ENCODE measurements at places on chromosomes 3 and 15.
A peak's percentile ranks its signal among the peaks of the same experiment; 100 is the strongest.

GRCh38 chr15:36756707-36757106 lies 177.3 kb downstream of the CDIN1 start:
- DNase-seq: no peak

GRCh38 chr3:151407928-151408327 lies 23.4 kb upstream of the P2RY12 start:
- no peak for DNase-seq

DNA sequence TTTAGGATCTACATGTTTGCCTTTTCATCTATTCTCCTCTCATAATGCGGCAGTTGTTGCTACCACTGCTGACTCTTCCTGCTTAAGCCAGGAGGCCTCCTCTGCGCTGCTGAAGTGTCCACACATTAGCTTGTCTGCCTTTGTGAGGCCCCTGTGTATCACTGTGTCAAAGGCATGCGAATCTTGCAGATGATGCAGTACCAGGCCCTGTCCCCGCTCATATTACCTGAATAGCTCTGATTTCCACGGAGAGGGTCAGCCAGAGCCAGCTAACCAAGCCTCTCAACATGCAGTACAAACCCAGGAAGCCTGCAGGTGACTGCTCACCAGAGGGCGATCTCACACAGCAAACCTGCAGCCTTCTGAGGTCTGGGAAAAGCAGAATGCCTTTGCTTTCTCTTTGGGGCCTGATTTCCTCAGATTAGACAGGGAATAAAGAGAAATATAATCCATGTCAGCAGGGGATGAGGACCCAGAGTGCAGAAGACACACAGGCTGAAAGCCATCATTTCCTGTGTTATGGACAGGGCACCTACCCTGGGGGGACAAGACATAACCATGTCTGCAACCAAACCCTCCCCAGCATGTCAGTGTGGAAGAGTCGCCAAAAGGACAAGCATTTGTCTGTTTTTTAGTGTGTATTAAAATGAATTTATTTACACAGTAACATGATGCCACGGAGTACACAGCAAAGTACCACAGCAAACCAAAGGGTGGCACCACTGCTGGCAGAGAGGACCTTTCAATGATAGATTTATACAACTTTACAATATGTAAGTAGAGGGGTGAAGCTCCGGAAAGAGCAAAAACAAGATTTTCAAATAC lies 36.8 kb upstream of the TSPAN3 start:
- peak; percentile 9 for DNase-seq

GRCh38 chr3:51786267-51786666 lies 7.2 kb upstream of the IQCF6 start:
- DNase-seq: no peak

- peak; percentile 39 for DNase-seq
Observed at GRCh38 chr15:79184465-79184892, 93.9 kb upstream of the RASGRF1 start.

DNA sequence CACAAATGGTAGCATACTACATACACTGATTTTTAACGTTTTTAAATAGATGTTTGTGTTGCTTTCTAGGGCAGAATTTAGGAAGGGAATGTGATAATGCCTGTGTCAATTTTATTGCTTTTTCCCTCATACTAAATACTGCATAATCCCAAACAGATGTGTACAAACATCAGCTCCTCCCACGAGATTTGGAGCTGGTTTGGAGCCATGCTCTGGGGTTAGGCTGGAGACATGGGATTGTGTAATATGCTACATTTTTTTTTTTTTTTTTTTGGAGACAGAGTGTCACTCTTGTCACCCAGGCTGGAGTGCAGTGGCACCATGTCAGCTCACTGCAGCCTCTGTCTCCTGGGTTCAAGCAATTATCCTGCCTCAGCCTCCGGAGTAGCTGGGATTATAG lies 80.1 kb downstream of the EBLN2 start:
- DNase-seq: no peak

DNA sequence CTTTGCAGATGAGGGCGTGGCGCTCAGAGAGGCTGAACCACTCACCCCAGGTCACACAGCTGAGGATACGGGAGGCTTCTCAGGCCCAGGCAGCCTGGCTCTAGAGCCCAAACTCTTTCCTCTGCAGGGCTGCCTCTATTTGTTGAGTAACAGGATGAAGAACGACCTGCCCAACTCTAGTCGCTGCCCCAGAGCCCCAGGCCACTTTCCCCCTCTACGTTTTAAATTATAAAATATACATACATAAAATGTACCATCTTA lies 19.2 kb upstream of the ZXDC start:
- DNase-seq: no peak

DNA sequence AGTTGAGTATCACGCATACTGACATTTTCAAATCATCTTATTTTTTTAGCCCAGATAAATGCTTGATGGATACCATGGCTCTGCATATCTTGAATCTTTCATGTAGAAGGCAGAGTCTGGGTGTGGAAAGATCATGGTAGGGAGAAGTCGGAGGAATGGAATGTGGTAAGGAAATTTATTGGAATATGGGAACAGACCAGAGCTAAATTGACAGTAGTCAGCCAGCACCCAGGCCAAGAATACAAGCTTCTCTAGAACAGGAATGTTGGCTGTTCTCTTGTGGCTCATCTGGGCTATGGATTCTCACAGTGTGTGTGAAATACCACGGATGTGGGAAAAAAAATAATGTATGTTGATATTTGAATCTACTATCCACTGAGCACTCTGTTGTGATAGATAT lies 305.7 kb upstream of the COL8A1 start:
- DNase-seq: no peak

DNA sequence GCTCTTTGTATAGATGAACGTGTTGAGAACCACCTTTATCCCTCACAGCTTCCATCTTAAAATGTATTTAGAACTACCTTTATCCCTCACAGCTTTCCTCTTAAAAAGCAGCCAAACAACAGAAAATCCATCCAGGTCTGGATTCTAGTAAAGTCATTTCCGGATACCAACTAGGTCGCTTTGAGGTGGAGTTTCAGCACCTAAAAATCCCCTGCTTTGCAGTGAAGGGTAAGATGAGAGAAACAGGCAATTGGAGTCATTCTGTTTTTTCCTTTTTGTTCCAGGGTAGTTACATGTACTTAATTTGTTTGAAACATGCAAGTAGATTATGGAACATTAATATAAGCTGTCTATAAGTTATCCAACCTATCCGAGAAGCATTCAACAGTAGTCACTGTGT lies 192.0 kb downstream of the UBE2E2 start:
- no peak for DNase-seq

DNA sequence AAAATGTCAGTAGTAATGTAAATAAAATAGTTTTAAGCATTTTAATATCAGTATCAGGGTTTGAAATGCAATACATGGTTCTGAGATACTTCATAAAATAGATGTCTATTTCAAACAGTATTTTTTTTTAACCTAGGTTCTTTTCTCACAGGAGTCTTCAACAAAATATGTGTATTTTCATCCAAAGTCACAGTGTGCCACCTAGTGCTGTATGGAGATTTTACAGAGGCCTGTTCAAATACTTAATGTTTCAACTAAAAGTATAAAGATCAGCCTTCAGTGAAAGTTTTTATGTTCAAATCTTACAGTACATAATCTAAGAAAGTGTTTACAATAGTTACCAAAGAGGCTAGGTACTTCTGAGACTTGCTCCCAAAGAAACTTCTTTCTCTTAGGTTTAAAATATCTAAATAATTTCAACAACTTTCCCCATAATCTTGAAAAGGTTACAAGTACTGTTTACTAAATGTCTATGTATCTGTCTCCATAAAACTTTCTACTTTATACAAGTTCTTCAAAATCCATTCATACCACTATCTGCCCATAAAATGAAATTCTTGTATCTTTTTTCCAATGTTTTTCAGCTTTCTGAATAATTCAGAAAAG lies 38.3 kb downstream of the SCAPER start:
- DNase-seq: no peak

DNA sequence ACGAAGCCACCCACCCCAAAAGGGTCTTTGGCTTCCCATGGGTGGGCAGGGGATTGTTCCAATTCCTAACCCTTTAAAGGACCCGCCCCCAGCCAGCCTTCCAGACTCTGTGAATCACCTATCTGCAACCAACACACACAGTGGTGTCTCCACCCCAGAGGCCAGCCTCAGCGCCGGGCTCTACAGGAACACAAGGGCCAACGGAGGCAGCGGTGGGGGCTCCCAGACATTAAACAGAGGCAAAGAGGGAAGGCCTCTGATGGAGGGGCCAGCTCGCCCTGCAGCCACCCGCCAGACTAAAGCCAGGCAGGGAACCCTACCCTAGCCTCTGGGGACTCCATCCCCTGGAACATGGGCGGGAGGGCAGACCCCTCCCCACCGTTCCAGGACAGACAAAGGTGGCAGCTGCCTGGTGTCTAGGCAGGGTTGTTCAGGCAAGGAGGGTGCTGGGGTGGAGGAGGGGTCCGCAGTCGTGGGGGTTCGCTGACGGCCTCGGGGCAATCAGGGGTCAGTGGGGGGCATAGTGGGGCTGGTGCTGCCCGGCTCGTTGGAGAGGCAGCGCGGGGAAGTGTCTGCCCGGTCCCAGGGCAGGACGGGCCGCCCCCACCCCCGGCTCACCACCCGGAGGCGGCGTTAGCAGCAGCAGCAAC lies 448 bp downstream of the SHISA5 start:
- no peak for DNase-seq

- DNase-seq: no peak
Observed at GRCh38 chr15:98745650-98746374, 97.5 kb downstream of the IGF1R start.

- no peak for DNase-seq
Observed at GRCh38 chr3:30625541-30626438, 19.4 kb downstream of the TGFBR2 start.

DNA sequence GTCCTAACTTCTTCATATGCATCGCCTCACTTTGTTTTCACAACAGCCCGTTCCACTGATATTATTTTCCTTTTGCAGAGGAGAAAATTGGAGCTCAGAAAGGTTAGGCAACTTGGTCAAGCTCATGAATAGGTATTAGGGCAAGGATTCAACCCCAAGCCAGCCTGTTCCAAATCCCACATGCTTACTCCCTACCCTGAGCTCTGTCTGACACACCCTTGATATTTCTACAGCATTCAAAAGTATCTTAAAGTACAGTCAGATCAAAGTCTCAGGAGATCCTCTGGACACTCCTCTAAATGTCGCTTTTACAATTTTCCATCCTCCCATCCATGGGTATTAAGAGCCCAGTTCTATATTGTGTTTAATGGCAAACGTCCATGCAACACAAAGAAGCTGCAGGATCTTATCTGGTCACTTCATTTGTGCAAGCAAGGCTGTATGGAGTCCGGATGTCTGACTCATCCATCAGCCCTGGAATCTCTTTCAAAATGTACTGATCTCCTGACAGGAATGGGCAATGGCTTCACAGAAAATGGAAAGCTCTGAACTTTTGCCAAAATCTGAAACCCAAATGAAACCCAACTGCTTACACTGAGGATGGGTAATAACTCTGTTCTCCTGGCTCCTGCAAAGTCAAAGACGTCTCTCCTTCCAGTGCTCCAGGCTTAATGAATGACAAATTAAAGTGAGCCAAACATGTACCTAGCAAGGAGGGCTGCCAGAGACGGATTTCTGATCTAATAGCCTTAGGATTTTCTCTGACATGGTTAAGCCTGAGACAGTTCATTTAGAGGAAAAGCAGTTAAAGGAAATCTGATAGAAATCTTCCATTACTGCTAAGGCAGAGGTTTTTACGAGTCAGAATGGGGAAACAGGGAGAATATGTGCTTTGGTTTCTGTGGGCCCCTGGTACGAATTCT lies 230.9 kb upstream of the RORA start:
- no peak for DNase-seq

DNA sequence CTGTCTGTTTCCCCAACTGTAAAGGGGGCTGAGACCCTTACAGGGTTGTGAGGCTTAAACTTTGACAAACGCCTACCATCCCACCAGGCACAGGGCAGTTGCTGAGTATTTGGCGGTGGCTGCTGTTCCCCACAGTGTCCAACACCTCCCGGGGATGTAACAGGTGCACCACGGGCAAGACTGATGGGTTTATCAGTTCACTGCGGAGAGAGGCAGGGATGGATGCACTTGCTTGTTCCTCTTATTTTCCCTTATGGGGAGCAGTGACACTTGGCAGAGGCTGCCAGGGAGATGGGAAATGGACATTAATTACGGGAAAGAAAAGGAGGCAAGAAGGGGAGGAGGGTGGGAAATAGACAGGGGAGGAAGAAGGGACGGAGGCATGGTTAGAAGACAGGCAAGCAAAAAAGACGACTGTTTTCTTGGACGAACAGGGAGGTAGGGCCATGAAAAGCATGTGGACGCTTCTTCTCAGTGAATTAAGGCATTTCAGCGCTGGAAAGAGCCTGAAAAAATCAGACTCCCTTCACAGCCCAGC lies 16.6 kb upstream of the ADIPOQ start:
- DNase-seq: no peak

DNA sequence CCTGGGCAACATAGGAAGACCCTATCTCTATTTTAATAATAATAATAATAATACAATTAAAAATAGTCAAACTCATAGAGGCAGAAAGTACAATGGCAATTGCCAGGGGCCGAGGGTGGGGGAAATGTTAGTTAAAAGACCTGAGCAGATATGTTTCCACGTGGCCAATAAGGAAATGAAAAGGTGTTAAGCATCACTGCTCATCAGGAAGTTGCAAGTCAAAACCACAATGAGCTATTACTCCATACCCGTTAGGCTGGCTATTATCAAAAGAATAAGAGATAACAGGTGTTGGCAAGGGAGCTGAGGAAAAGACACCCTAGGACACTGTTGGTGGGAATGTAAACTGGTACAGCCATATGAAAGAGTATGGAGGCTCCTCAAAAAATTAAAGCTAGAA lies 60.4 kb upstream of the PRSS50 start:
- no peak for DNase-seq

DNA sequence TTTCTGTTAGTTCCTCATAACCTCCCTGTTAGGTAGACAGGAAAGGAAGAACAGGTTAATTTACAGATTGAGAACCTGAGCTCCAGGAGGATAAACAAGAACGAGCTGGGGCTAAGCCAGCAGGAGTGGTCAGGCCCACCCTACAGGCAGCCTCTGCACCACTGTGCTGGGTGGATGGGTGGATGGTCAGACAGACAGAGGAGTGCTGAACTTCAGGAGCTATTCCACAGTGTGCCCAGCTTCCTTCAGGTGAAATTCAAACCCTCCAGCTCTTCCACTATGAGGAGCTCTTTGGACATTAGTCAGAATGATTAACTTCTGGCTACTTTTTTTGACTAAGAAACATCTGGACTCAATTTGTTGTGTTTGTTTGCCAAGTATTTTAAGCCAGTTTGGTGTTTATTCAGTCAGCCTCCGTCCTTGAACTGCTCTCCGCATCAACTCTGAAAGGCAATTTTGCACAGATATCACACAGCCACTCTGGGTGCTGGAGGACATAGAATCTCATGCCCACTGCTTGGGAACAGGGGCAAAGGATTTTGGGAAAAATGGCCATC lies 361.9 kb downstream of the CLSTN2 start:
- DNase-seq: no peak

DNA sequence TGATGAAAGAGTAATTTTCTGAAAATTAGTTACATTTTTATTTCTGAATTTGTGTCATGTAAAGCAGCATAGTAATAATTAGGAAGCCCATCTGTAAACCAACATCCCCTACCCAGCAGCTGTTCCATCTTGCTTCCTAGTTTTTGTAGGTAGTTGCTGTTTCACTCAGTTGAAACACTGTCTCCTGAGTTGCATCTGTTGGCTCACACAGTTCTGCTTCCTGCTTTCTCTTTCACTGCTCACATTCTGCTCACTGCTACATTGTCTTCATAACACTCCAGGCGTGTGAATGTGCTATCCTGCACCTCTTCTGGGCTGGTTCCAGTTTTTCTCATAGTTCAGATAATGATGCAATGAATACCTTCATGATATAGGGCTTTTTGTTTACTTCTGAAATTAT lies 123.4 kb downstream of the EPHB1 start:
- no peak for DNase-seq
